ENCODE measurements at places on chromosomes 7 and 10.

- DNase-seq, result no peak
Observed at GRCh38 chr10:124534231-124534798, 72.7 kb downstream of the LHPP start.

DNA sequence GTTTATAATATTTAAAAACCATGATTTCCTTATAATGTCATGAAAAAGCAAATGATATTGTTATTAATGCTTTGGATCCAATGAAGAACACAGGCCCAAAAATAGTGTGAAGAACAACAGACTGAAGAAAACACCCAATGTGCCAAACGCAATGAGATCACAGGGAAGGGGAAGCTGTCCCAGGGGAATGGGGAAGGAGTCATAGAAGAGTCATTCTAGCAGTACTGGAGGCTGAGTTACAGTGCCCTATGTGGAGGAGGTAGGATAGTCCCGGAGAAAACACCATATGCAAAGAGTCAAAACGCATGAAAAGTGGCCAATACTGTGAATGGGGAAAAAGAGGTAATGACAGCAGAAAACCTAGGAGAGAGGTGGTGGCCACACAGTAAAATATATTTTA, 50.9 kb downstream of the TPK1 start:
- no peak for DNase-seq

- no peak for DNase-seq
Observed at GRCh38 chr10:18822156-18822555, 162.9 kb downstream of the ARL5B start.

GRCh38 chr10:93106631-93107072, 33.0 kb downstream of the CYP26A1 start:
- DNase-seq, result no peak

DNA sequence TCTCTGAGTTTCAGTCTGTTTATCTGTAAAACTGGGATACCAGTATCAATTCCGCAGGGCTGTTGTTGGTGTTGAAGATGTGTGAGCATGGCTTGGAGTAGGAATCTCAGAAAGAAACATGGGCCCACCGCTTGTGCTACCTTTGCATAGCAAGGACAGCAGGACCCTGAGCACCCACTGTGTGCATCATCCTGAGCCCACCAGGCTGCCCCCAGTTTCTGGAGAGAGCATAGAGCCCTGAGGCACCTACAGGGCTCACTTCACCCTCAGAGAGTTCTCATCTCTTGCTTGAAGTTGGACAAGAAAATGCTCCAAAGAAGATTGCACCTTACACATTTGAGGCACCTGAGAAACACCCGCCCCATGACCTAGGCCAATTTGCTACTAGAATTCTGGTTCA, 12.9 kb downstream of the PRLHR start:
- DNase-seq, result no peak

DNA sequence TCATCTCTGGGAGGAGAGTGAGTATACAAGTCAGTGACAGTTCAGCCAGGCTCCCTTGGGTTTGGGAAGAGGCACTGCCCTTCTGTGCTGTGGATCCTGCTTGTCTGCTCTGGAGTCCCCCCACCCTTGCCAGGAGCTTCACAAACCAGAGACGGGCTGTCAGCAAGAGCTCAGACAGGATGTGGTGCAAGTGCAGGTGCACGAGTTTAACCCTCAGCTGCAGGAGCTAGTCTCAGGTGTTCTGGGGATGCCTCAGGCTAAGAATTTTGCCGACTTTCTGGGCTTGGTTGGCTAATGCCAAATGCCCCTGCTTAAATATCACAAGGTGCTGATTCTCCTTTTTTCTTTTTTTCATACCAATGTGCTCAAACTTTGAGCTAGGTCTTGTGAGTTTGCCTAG, 22.3 kb downstream of the ZNF783 start:
- peak; percentile 17 for DNase-seq

DNA sequence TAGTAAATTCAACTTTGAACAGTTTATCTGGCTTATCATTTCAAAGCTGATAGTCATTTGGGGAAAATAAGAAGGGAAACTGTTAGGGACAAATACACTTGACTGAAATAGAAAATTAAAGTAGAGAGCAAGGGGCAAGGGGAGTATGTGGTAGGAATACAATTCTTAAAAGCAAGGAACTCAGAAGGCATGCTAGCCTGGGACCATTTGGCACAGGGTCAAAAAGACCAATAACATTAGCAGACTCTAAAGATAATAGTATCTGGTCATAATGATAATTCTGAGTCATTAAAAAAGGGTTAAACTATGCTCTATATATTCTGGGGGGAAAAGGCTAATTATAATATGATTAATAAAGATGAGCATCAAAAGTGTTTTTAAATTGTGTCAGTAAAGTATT, 112.2 kb downstream of the CNOT4 start:
- DNase-seq, result no peak

GRCh38 chr10:10869592-10869991, 148.1 kb upstream of the CELF2 start:
- no peak for DNase-seq

DNA sequence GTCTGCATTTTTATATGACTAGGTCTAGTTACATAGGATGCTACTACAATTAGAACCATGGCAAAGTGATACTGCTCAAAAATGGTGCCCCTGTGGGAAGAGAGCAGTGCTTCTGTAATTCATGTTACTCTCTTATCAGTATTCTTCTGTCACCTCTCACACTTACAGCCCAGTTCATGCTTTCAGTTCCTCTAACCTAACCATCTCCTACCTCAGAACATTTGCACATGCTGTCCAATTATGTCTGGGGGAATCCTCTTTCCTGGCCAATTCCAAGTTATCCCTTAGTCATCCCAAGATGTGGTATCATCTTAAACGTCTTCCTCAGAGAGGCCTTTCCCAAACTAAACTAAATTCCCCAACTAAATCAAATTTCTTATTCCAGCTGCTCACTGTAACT, 190.2 kb downstream of the RELN start:
- no peak for DNase-seq

DNA sequence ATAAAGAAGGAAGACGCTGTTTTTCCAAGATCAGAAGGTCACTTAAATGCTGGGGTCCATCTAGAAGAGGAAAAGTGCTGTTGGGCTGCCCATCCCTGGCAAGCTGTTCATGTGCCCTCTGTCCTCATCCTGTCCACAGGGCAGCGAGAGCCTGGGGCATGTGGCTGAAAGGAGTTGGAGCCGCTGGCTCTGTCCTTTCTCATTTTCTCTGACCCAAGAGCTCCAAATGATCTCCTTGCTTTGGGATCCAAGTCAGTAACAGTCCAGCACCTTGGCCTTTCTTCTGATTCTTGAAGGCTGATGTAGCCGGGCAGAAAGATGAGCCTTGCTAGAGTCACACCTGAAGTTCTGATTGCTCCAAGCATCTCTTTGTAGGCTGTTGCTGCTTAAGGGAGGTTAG, 44.4 kb downstream of the SPDYE5 start:
- no peak for DNase-seq

DNA sequence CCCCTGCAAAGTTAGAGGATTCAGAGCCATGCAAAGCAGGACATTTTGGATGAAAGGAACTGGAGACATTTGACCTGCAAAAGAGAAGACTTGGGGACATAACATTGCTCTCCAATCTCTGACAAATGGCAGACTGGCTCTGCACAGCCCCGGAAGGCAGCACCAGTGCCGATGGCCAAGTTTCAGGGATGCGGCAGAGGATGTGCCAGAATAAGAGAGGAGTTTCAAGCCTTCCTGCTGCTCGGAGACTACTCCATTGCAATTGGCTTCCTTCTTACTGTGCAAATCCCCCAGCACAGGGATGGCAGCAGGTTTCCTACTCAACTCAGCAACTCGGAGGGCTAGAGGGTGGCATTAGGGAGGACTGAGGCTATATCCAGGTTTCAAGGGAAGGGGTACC, 268.8 kb upstream of the ZMIZ1 start:
- DNase-seq, result no peak

DNA sequence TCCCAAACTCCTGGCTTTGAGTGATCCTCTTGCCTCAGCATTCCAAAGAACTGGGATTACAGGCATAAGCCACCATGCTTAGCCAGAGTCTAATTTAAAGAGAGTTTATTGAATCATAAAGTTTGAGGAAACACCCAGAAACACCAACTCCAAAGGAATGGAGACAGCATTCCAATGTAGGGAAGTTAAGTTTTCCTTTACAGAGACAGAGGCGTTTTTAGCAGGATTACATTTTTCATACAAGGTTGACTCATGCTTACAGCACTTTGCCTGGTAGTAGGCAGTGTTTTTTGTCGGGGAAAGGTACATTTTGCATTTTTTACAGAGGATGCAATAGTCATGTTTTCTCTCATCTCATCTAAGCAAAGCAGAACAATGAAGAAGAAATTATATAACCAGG, 18.9 kb upstream of the OPN4 start:
- no peak for DNase-seq

GRCh38 chr10:91610444-91610843, 22.4 kb downstream of the PPP1R3C start:
- DNase-seq, result no peak

GRCh38 chr7:40437498-40437897, 302.7 kb downstream of the SUGCT start:
- no peak for DNase-seq

GRCh38 chr10:126058507-126058906, 162.1 kb downstream of the FANK1 start:
- DNase-seq, result no peak

DNA sequence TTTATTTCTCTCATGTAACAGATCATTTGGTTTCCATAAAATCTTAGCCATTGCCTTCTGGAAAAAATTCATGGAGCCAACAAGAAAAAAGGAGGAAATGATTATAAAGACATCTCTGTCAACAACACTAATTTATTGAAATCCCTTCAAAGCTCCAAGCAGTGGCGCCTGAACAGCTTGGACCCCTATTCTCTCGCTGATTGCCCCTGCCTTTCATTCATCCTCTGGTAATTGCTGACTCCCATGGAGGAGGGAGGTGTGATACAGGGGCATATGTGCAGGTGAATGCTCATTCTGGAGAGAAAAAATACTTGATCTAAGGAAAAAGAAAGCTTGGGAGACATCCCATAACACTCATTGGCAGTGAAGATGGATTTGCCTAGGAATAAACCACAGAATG, 345.5 kb downstream of the FGFR2 start:
- DNase-seq, result no peak

DNA sequence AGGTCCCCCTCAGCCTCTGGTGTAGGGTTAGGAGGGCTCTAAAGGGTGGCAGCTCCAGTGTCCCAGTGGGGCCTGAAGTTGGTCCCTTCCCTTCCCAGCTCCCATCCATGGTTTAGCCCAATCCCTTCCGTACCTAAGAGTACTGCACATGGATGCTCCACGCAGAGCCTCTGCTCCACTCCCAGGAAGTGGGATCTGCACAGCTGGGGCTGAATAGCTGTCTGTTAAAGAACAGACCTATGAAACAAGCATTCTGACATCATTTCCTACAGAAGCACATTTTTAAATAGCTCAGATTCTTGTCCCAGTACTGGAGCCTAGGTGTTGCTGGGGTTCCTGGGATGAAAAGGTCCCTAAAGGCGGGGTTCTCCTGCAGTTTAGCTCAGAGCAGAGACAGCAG, 135.9 kb downstream of the ZMYND11 start:
- no peak for DNase-seq

DNA sequence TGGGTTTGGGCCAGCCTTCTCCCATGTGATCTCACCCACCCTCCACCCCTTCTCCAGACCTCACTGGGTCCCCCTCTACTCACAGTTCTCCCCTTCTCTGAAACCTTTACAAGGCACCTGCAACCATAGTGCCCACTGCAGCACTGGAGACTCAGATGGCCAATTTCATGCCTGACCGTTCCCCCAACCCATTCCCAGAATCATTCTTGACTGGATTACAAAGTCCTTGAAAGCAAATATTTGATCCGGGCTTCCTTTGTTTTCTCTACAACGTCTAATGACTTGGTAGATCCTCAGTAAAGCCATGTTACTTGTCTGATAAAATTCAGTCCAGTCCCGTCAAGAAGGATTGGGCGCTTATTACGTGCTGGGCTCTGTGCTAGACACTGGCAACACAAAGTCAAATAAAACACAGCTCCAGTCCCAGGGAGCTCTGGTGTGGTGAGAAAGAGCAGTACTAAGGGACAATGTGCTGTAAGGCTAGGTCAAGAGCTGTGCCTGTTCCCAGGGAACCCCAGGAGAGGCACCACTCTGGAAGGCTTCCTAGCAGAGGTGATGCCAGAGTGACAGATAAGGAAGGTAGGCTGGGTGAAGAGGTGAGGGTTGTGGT, 36.5 kb downstream of the SH3PXD2A start:
- DNase-seq, result no peak

DNA sequence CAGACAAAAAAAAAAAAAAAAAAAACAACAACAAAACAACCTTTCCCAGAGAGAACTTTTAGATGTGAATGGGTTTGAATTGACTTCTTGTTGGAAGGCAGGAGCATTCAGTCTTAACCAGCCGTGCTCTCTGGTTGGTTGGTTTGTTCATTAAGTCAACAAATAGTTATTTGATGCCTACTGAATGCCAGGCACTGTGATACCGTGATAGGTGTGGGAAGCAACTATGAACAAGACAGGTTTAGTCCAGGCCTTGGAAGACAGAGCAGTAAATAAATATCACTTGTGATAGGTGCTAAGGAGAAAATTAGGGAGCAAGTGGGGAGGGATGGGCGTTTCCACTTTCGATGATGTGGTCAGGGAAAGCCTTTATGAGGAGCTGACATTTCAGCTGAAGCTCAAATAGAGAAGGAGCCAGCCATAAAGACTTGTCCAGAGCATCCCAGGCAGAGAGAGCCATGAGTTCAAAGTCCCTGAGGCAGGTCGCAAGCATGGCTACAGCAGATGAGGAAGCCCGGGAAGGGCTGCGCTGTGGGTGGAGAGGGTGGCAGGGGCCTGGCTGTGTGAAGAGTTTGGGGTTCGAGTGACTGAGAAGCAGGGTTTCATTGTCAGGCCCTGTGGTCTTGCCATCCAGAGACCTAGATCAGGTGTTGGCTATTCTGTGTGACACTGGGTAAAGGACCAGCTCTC, 8.0 kb downstream of the TSPAN15 start:
- DNase-seq, result no peak

DNA sequence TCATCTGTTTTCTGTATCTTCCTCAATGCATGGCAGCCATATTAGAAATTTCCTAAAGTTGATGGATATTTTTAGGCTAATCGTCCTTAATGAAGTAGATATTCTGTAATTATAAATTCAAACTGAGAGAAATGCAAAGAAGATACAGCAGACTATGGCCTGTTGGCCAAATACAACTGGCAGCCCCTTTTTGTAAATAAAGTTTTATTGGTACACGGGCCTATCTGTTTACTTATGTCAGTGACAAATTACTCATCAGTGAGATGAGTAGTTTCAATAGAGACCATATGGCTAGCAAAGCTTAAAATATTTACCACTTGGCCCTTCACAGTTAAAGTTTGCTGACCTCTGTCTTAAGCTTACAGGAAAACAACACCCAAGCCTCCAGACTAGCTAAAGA, 112.3 kb downstream of the HTR7 start:
- DNase-seq, result no peak

- no peak for DNase-seq
Observed at GRCh38 chr10:78813526-78813925, 255.2 kb upstream of the ZMIZ1 start.

DNA sequence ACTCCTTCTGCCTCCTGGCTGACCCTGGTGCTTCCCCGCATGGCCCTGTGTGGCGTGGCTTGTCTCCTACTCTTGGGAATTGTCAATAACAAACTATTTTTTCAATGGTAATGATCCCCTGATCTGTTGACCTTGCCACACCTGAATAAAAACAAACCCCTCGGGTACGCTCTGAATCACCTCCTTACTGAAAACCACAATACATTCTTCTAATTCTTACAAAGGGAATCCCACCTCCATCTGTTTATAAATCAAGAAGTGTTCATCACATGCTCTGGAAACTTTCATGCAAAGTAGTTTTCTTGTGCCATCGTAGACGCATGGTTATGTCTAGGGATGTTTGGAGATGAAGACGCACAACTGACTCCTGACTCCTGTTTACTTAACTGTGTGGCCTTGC, 245.8 kb downstream of the FRMD4A start:
- no peak for DNase-seq

GRCh38 chr7:130959743-130960207, 225.8 kb upstream of the KLF14 start:
- DNase-seq, result no peak
